ENCODE measurements at places on chromosomes 4 and X.
A peak's percentile ranks its signal among the peaks of the same experiment; 100 is the strongest.

DNA sequence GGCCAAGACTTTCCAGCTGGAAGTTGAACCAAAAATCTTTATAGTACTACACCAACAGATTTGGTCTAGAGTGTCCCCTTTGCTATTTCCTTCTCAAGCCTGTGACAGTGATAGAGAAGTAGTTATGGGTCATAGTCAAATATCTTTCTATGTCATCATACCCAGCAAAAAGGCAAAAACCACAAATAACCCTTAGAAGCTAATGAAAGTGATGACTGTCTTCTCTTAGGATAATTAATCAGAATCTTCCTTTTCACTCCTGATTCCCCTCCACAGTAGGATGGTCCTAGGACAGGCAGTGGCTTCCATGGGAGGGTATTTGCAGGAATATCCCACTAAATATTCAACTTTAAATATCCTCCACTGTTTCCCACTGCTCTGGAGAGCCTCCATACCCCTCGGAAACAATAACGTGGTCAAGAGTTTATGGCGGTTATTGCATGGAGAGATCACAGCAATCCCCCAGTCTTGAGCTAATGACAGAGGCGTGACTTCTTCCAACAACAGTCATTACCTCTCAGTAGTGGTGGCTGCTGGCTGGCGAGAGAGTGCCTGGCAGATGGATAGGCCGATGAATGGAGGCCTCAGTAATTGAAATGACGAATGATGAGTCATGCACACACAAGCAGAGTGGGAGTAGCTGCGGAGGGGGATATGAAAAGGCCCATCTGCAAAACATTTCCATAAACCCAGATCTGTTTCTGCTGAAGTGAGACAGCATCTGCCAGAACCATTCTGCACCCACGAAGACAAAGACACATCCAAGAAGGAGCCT lies 154.9 kb downstream of the STK32B start:
- DNase-seq, result peak; percentile 20

DNA sequence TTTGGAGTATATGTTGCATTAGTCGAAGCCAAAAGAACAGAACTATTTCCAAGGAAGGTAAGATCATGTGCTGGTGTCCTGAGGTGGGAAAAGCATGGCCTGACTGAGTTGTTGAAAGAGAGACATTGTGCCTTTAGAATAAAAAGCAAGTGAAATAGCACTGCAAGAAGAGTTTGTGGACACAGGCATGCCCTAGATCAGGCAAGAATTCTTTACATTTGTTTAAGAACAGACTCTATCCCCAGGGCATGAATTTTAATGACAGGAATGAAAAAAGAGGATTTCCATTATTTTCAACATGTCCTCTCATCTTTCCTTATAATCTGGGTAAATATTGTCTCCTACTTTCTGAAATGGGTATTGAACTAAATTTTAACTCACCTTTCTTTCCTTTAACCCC lies 516.2 kb upstream of the GALNT7 start:
- DNase-seq, result no peak

DNA sequence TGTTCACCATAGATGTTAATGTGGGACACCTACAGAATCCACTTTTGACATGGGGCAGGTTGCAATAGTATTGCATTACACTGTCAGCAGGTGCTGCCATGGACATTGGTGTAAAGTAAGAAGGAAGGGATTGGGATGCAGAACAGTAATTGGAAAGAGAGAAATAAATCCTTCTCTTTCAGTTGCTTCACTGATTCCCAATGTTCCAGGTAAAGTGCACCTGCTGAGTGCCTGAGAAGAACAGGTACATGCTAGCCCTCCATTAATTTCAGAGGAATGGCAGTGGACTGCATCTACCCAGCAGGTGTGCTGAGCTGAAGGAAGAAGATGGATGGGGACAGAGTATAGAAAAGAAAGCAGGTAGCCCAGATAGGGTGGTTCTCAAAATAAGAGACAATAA lies 248.5 kb downstream of the TENM3 start:
- no peak for DNase-seq

DNA sequence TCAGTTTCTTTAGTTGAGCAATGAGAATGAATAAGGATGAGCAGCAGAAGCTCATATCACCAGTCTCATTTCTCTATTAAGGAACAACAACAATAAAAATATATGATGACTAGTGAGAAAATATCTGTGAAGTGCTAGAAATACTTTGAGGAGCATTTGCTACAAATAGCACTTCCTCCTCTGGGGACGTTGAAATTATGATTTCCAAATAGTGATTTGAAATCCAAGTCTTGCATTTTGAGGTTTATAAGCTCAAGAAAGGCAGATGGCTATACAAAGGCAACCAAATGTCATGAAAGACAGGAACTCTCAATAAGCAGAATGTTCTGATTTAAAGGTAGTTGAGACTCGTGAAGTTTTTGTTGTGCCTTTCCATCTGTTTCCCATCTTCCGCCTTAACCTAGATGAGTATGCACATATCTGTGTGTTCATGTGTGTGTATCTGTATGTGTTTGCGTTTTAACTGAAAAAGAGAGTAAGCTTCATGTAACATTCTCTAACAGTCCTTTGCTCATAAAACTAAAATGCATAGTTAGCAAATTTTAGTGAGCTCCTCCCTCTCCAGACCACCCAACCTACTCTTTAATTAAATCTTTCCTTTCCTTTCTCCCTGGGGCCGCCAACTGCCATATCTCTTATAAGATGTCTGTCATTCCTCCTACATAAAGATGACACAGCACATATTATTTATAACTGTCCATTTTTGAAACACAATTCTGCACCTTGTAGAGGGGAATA lies 222.6 kb upstream of the RASGEF1B start:
- DNase-seq, result no peak

DNA sequence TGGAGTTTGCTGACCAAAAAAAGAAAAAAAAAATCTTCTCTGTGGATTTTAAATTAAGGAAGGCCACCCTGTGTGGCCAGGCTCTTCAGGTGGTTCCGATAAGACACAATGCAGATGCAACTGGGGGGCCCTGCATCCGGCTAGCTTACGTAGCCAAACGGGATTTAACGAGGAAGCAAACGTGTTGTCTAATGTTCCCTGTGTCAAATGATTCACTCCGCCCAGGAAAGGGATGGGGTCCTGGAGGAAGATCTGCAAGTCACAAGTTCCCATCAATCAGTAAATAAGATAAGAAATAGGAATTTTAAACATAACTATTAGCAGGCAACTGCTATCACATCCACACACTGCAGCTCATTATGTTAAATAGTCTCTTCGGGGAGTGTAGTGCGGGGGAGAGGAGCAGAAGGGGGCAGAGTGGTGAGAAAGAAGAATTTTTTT lies 216.4 kb upstream of the GYPA start:
- no peak for DNase-seq

GRCh38 chrX:20066968-20067708 lies 49.6 kb downstream of the MAP7D2 start:
- no peak for DNase-seq

DNA sequence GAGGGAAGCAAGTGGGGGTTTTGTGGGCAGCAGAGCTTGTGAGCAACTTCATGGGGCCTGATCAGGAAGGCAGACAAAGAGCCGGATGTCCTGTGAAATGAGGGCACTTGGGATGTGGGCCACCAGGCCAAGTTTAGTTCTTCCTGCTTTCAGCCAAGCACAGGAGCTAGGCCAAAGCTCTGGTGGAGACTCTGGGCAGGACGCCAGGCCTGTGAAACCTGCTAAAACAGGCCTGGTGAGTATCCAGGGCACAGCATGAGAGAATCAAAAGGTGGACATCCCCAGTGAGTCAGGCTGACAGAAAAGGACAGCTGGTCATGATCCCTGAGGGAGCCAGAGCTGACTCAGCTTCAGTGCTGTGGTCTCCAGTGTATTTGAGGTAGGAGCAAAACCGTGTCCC lies 95.7 kb downstream of the NPNT start:
- no peak for DNase-seq

GRCh38 chr4:82543131-82543530 lies 18.7 kb downstream of the TMEM150C start:
- DNase-seq, result no peak

GRCh38 chrX:13786048-13786447 lies 30.8 kb downstream of the GPM6B start:
- DNase-seq, result no peak

DNA sequence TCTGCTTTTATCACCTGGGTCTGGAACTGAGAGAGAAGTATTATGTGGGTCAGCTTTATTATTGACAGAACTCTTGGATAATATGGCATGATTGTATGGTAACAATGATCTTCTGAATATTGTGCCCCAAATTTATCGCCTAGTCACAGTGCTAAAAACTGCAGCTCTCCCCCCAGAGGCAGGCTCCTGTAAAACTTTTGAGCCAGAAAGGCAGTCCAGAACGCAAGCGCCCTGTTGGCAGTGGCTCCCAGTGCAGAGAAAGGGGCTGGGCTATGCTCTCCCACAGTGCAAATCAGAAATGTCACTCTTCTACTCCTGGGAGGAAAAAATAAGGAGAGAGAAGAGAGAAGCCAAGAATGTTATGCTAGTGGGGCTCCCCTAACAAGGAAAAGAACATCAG lies 50.5 kb downstream of the HELT start:
- DNase-seq, result no peak

- DNase-seq, result peak; percentile 38
These were observed 23.2 kb upstream of the SMIM20 start for GRCh38 chr4:25890571-25891485.

DNA sequence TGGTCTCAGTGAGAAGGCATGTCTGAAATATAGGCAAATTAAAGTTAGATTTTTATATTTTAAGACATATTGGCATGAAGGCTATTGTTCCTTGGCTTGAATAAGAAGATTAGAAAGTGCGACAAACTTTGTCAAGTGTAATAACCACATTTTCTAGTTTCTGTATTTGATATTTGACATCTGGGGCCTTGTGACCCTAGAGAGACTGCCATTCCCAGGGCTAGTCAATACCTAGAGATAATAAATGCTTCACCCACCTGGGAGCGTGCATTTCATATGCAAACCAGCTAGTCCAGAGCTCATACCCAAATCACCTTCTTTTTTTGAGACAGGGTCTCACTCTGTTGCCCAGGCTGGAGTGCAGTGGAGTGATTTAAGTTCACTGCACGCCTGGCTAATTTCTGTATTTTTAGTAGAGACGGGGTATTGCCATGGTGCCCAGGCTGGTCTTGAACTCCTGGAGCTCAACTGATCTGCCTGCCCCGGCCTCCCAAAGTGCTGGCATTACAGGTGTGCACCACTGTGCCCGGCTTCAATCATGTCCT lies 62.6 kb downstream of the COQ2 start:
- DNase-seq, result no peak

DNA sequence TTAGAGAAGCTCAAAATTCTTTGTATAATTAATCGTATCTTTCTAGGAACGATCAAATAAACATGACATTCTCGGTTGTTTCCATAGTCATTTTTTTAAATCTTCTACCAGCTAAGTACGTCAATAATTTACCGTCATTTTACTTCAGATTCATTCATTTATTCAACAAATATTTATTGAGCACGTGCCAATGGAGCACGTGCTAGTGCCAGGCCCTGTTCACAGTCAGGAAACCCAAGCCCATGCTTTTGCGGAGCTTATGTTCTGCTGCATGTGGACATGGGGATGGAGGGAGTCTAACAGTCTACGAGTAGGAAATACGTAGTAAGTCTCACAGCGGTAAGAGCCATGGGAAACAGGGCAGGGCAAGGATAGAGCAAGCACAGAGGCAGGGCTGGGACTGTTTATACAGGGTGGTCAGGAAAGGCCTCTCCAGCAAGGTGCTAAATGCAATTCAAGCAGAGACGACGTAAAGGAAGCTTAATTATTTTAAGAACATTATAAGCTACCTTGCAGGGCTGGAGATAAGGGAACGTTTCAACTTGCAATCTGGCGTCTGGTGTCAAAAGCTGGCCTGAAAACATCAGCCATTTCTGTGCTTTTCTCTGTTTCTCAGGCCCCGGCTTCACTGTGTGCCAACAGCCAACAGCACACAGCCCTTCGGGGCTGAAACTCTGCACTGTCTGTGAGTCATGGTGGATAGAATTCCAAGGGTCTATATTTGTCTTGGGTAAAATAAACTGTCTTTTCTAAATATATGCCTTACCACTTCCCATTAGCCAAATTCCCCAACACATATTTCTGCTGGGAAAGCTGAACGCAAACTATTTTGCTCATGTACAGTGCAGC lies 517.1 kb upstream of the ZFP42 start:
- DNase-seq, result no peak

- DNase-seq, result no peak
These were observed 246.0 kb downstream of the DCTD start for GRCh38 chr4:182671231-182671630.

- no peak for DNase-seq
These were observed 65.9 kb upstream of the CBLL2 start for GRCh38 chrX:22206781-22207180.

DNA sequence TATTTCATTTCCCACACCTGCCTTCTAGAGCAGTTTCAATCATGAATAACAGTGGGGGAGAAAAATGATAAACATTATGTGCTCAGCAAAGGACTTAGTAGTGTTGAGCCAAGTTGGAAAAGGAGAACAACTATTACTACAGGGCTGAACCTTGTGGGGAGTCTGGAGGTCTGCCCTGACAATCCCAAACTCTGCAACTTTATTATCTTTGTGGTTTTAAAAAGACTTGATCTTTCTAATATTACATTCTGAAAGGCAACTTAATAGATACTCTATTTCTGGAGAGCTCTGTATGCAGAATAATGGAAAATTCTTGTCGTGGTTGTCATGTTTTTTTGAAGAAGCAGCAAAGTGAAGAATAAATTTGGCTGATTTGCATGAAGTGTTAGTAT lies 116.1 kb downstream of the SPCS3 start:
- DNase-seq, result no peak

DNA sequence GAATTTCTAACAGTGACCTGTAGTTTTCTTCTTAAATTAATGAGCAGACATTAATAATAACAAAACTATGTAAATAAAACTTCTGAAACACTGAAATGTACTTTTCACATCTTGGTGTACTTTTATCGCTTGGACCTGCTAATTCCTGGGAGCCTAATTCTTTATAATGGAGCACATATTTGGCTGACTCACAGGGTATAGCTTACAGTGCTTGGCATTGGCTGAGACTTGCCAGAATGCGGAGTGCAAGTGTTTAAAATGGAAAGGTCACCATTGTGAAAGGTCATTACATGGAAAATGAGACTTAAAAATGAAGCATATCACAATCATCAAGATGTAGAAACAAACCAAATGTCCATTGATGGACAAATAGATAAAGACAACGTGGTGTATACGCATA lies 137.3 kb upstream of the PDLIM3 start:
- no peak for DNase-seq

DNA sequence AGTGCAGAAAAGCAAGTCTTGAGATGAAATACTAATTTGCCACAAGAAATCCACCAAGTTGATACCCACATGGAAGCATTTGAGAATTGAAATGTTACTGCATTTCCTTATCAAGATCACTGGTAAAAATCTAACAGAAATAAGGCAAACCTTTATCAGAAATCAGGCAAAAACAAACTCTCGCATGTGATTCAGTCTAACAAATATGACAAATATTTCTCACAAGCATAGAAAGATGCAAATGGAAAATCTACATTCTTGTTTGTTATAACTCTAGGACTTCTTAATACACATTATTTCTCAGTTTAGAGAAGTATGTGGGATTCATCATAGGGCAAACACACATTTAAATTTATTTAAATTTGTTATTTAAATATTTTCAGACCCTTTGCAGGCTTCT lies 52.9 kb downstream of the TXK start:
- DNase-seq, result no peak

- DNase-seq, result peak; percentile 29
These were observed 93.9 kb upstream of the CBR4 start for GRCh38 chr4:169103966-169104412.

All from glutamatergic neuron (in vitro differentiated cells).